ENCODE measurements at places on chromosomes 4 and X.

- no peak for DNase-seq
Measured at GRCh38 chr4:160129439-160129838, 1026.6 kb downstream of the RAPGEF2 start.

- no peak for DNase-seq
Measured at GRCh38 chr4:133513901-133514300, 364.8 kb downstream of the PCDH10 start.

DNA sequence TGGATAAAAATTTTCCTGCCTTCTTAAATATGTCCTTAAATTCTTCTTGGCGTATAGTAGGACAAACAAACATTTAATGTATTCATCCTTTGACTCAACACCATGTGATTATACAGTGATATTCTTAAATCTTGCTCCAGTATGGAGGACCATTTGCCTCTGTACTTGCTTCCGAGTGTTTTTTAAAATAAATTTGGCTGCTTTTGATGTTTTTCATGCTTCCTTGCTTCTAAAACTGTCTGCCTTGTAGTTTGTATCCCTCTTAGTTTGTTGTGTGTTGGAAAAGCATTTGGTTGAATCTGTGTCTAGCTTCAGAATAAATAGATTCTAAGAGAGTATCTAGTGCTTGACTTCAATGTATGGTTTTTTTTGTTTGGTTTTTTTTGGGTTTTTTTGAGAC, 12.3 kb downstream of the ING2 start:
- DNase-seq = no peak

- DNase-seq = no peak
Measured at GRCh38 chr4:139915037-139915436, 238.9 kb downstream of the MAML3 start.

GRCh38 chr4:149108626-149109025, 666.4 kb upstream of the NR3C2 start:
- no peak for DNase-seq

DNA sequence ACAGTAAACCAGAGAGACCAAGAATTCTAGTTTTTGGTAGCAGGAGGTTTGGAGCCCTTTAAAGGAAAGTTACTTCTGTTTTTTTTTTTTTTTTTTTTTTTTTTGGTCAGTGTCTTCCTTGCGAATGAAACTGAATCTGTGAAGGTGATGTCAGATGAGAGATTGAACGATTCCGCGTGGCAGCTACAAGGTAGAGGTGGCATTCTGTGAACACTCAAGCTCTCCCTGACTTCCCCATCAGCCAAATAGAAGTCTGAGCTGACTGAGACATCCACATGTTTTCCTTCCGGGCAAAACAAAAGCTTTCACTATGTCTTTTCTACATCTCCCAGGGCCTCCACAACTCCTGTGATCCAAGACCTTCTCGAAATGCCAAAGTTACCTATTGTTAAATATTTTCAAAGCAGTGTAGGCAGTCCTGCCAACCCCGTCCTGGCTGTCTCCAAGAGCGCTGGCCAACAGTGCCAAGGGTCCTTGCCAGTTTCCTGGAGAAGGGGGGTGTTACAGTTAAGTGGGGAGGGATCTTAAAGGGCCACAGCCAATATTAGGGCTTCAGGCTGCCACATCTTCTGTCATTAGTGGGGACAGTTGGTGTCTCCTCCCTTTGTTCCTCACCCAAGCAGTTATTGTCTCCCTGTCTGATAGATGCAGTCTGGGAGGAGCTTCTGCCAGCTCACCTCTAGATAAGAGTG, 102.9 kb upstream of the SLC34A2 start:
- DNase-seq = no peak

All from vagina (tissue), 2 donors.